Astrocyte of the spinal cord (primary cell): ENCODE measurements at places on chromosomes 11 and 22.
A peak's percentile ranks its signal among the peaks of the same experiment; 100 is the strongest.

DNA sequence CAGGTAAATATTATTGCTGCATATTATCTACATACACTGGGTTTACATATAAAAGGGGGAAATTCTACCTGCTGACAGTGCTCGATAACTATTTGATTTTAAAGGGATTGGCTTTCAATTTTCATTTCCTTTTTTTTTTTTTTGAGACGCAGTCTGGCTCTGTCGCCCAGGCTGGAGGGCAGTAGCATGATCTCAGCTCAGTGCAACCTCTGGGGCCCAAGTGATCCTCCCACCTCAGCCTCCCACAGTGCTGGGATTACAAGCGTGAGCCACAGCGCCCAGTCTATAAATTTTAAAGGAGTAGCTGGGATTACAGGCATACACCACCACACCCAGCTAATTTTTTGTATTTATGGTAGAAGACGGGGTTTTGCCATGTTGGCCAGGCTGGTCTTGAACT is 3.2 kb upstream of the PCF11 start:
- DNase-seq, result no peak

DNA sequence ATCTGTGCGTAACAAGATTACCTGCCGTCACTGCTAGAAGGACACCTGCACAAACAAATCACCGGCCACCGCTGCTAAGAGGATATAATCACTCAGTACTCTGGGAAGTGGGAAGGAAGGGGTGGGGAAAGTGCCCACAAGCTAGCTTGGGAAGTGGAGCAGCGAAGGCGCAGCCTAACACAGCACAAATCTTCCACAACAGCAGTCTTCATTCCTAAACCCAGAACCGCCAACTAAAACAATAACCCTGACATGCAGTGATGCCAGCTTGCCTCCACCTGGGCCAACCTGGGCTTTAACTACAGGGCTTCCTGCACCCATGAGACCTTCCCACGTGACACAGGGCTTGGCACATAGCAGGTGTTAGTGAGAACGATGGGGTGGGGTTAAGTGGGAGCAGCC is 5.1 kb downstream of the DGCR2 start:
- DNase-seq, result no peak

- DNase-seq, result no peak
Measured at GRCh38 chr11:119024430-119025098, 6.0 kb downstream of the TRAPPC4 start.

DNA sequence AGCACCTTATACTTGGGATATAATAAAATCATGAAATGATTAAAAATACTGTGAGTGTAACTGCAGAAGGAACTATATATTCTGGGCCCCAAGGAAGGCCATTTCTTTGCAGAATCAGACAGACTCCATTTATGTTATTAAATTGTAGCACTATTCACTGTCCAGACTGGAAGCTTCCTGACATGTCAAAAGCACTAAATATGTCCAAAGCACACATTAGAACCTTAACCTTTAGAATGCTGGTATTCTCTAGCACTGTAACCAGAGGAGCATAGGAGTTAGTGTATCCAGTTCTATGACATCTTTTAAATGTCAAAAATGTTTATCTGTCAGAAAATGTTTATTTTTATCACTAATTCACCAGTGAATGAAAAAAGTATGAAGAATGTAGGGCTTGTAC is 246.9 kb downstream of the CADM1 start:
- no peak for DNase-seq

DNA sequence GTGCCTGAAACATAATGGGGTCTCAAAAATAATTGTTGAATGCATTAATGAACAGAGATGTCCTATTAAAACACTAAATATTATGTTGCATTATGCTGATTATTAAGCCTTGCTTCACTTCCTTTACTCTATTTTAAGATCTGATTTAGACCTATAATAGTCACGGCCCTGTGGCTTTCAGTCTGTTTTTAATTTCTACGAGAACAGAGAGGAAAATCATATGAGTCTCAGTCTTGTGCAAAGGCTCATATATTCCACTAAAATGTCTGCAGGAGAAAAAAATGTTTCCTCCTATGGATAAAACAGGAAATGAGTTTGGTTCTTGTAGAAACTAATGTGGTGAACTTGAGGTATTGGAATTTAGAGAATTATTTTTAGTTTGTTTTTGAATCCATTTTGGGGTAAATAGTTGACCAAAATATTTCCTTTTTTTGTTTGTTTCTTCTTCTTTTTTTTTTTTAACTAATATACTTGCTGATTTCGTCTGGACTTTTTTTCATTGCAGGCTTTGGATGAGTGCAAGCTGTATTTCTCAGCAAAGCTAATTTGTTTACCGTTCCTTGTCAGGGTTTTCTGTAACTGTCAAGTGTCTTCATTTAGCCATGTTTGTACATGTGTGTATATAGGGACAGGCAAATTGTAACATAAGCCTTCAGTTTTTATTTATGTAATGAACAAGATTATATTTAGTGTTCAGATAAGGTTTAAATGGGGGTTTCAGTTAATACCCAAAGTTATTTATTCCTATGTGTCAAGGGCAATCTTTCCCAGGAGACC is 139.1 kb upstream of the DDI1 start:
- no peak for DNase-seq

DNA sequence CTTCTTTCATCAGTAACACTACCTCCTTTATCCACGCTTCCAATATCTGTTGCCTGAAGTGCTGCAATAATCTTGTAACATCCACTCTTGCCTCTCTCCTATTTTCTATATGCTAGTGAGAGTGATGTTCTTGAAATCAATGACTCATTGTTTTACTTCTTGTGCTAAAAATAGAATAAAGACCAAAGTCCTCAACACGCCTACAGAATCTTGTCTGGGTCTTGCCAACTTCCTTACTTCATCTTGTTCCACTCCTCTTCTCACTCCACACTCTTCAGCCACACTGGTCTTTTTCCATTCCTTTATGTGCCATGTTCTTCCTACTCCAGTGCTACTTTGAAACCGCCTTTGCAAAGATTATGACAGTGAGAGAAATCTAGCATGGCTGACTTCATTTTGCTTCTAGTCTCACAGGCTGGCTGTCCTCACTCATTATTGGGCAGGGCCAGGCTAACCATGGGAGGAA is 136.4 kb downstream of the CCDC81 start:
- peak; percentile 79 for DNase-seq

GRCh38 chr11:46918083-46918787 is at the start of gene LRP4:
LRP4 (minus strand) TSS chr11:46918550; CDS start chr11:46918379, 171 bp downstream.
- no peak for DNase-seq

DNA sequence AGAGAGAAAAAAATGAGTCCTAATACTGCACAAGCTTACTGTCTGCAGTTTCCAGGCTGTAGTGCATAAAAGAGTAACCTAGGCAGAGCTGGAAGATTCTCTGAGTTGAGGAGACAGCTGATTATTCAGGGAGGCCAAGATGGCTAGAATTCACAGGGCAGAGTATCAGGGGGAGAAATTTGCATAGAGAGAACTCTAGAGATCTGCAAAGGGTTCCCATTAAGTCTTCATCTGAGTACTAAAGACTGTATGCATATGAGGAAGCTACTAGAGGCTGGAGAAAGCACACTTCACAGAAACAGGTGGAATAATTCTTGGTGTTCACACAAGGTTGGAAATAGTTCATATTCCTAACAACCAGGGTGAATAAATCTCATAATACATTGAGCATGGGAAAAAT is 66.6 kb upstream of the RRAS2 start:
- no peak for DNase-seq

- no peak for DNase-seq
Measured at GRCh38 chr11:21072558-21072957, 403.2 kb downstream of the NELL1 start.

DNA sequence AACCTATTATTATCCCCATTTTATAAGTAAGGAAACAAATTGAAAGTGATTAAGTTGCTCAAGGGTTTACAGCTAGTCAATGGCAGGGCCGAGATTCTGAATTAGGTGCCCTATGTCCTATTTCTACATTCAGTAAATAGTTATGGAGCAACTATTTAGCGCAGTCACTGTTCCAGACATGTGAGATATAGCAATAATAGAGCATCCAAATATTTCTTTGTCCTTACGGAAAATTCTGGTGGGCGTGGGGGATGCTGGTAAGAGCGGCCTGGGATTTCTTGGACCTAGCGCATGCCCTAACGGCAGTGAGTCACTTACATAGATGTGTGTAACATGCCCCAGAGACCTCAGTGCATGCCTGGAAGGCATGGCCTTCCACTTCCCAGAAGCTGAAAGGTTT is 4.4 kb downstream of the DTX4 start:
- DNase-seq, result no peak

DNA sequence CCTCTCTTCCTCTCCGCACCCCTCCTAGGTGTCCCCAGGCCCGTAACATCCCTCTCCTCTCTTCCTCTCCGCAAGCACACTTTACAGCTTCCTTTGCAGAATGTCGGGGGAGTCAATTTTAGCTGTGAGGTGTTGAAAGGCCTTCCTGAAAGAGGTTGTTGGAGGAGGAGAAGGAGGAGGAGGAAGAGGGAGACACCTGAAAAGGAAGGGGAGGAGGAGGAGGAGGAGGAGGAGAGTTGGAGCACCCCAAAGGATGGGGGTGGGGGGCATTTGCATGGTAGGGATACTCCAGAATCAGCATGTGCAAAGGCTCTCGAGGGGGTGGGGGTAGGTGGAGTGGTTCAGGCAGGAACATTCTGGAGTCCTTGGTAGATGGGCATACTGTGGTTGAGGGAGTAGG is 1045.1 kb downstream of the TBC1D22A start:
- no peak for DNase-seq

DNA sequence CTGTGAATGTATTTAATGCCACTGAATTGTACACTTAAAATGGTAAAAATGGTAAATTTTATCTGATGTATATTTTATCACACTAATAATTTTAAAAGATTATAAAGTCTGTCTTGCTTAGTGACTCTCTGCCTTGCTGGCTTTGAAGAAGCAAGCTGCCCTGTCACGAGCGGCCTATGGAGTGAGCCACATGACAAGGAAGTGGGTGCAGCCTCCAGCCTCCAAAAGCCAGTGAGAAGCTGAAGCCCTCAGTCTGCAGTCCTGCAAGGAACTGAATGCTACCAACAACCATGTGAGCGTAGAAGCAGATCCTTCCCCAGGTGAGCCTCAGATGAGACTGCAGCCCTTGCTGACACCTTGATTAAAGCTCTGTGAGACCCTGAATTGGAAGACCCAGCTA is 20.0 kb downstream of the C11orf24 start:
- DNase-seq, result no peak

DNA sequence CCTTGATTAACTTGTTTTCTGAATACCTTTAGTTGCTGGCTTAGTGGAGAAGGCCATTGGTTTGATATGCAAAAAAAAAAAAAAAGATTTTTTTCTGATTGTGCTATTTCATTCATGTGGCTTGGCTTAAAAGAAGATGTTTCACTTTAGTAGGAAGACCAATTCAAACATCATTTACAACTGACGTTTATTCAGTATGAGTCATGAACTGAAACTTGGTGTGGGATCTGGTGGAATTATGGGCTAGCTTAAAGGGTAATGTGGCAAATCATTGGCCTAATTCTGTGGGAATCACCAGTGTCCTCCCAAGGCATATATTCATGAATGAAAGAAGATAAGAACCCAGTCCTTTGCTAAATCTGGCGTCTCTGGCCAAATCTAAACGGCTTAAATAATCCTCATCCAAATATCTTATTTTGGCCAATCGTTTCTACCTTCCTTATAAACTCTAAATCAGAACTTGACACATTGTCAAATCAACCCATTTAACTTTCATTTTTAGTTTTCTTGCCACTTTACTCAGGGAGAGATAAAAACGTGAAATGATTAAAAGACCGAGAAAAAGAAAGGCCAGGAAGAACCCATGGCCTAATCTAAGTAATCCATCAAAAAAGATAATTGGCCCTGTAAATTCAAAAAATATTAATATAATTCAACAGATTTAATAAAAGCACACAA is 77.0 kb downstream of the DDIAS start:
- DNase-seq, result peak; percentile 84

GRCh38 chr11:122224867-122225266 is 108.9 kb upstream of the BLID start:
- DNase-seq, result no peak

DNA sequence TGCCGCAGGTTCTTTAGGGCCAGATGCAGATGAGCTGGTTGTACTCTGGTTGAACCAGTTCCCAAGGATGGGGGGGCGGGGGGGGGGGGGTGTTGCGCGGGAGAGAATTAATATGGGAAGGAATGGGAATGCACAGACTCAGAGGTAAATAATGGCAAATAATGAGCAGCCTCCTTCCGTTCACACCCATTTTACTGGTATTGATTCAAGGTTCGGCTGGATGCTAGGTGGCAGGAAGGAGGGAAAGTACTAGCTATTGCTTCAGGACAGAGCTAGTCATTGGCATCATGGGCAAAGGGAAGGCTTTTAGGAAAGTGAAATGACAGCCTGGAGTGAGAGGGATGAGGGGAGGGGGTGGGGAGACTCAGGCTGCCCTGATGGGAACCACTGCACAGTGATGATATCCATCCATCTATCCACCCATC is at the start of gene VSTM5:
Gene VSTM5 (minus strand): TSS at position 25 of the 425 bp plus-strand sequence. CDS start 116 bp downstream, outside the sequence.
- DNase-seq, result no peak

DNA sequence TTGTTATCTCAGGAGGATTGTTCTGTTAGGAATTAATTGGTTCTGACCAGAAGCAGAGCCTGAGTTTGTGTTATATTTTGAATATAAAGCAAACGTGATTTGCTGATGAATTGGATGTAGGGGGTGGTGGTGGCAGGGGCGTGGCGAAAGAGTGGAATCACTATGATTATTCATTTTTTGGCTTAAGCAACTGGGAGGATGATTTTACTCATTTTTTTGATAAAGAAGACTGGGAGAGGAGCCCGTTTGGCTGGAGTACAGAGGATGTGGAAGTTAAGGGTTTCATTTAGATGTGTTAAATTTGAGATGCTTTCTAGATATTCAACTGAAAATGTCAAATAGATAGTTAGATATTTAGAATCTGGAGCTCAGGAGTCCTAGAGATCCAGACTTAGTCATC is 83.4 kb upstream of the MYO18B start:
- no peak for DNase-seq

DNA sequence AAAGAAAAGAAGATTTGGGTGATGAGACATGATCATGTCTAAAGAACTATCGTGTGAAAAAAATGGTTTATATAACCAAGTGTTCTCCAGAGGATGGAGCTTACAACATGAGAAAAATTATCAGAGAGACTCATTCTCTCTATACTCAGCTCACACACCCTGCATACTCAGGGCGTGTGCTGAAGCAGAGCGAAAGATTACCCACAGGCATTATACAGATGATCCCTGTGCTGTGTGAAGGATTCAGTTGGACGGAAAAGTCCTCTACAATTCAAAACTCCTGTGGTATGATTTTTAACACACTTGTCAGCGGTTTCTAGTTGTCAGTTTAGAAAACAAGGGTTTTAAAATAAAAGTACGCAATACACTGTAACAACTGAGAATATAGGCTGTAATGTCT is 267.3 kb downstream of the DLG2 start:
- DNase-seq, result no peak

DNA sequence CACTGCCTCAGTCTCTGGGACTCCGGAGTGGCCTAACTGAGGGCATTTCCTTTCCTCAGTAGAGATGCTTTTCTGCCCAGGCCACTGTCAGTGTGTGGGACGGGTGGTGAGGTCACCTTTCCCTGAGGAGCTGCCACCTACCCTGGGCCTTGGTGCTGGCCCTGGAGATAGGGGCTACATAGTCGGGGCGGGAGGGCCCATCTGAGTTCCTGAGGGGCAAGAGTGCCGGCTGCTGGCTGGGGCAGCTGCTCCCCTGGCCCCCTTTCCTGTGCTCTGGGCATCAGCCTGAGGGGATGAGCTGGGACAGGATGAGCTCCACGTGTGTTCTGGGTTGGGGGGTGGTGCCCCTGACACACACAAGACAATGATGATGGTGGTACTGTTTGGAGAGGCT is 5.4 kb downstream of the KCNC1 start:
- no peak for DNase-seq
